ENCODE measurements at places on chromosomes 2 and 18.
A peak's percentile ranks its signal among the peaks of the same experiment; 100 is the strongest.

DNA sequence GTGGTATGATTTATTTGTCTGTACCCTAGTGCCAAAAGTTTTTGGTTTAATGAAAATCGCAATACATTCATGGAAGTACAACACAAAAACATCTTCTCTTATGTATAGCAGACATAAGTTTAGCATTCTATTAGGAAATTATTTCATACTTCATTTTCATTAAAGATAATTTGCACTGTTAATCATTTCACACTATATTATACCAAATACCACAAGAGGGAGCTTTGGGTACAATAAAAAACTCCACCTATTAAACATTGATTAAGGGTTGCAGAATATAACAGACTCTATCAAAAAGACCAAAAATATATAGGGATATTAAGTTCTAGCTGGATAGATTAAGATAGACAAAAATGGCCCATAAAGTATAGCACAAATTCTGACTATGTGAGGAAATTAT, 79.0 kb downstream of the SLC66A3 start:
- no peak for DNase-seq

GRCh38 chr18:44911773-44912172, 231.1 kb downstream of the SETBP1 start:
- DNase-seq, result no peak

GRCh38 chr2:239461291-239462190, 60.7 kb upstream of the HDAC4 start:
- peak; percentile 34 for DNase-seq

DNA sequence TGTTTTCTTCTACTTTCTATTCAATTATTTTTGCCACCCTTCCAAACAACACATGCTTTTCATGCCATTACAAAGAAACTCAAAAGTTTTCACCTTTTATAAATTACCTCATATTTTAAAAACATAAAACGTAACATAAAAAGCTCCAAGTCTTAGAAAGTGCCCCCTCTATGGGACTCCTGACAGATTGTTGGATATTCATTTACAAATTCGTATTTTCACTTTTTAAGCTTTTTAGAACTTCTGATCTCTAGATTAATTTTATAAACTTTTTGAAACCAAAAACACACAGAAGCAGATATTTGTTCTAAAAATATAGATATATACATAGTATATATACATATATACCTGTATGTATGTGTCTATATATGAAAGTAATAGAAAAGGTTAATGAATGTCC, 1.5 kb downstream of the COL5A2 start:
- no peak for DNase-seq

DNA sequence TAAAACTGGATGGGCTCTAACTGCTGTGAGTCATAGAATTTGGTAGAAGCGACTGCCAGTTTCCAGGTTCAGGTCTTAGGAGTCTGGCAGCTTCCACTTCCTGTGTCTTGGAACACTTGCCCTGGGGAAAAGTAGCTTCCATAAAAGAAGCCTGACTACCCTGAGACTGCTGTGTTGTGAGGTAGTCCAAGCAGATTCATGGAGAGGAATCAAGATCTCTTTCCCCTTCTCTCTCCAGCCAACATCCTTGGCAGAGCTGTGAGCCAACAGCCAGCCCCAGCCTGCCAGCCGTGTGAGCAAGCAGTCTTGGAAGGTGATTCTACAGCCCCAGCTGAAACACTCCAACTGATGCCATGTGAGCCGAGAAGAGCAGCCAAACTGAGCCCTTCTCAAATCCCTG, 33.7 kb downstream of the SLC20A1 start:
- DNase-seq, result no peak

DNA sequence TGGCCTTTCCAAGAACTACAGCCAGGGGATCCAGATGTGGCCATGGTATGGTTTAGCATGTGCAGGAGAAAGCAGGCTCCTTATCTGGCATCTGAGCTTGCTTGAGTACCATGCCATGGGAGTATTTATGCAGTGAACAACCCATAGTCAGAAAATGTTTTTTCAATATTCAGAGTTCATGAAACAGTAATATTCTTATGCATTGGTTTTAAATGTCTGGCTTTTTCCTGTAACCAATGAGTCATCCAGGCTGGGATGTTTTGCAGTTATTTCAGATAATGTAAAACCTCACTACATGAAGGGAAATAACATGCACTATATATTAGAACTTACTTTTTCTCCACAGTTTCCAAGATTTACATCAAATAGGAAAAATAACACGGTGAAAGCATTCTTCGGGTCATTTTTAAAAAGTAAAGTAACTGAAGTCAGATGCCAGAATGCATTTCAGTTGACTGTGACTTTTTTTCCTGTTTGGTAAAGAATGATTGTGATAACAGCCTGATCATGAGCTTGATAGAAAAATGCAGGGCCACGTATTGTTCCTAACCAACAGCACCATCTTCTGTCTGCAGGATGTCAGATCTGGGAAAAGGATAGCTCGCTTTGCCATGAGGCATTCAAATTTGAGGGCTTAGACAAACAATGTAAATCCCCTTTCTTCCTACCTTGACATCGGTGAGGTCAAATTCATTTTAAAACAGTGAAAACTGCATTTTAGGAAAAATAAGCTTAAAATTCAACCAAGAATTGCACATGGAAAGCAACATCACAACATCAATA, 152.8 kb downstream of the DSC3 start:
- no peak for DNase-seq

GRCh38 chr2:74958274-74959105, at the start of gene POLE4:
TSS of gene POLE4 (plus strand) at chr2:74958643. CDS start at chr2:74958680, 37 bp downstream.
- DNase-seq, result peak; percentile 95

DNA sequence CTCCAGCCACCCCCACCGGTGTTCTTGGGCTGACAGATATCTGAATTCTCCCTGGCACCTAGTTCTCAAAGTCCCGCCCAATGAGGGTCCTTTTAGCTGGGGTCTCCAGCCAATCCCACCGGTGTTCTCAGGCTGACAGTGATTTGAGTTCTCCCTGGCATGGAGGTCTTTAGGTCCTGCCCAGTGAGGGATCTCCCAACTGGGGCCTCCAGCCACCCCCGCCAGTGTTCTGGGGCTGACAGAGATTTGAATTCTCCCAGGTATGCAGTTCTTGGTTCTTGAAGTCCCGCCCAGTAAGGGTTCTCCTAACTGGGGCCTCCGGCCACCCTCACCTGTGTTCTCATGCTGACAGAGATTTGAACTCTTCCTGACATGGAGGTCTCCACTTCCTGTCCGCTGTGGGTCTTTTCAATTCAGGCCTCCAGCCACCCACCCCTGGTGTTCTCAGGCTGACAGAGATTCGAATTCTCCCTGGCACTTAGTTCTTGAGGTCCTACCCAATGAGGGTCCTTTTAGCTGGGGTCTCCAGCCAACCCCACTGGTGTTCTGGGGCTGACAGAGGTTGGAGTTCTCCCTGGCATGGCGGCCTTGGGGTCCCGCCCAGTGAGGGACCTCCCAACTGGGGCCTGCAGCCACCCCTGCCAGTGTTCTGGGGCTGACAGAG, 154.6 kb downstream of the ANKRD36 start:
- DNase-seq, result peak; percentile 63

Data from left forelimb (tissue), 1 donor.